ENCODE measurements at places on chromosomes 3 and 15.

DNA sequence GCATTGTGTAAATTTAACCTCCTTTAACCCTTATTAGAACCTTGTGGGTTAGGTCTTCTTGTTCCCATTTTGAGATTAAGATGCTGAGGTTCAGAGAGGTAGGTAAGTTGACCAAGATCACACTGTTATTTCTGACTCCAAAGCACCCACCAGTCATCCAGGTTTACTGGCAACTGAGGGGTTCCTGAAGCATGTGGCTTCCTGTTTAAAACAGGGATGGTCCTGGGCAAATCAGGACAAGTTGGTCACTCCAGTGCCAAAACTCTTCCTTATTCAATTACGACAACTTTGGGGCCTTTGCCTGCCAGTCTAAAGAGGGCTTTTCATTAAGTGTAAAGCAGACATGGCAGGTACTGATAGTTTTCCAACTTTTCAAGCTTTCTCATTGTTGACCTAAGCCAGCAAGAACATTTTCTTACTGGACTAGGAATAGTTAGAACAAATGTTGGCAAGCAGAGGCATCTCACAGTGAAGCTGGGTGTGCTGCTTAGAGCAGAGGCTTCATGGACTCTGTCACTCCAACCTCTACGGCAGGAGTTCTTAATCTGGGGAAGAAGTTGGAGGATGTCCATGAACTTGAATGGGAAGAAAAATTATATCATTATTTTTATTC lies 149.4 kb upstream of the ADAMTS9 start:
- DNase-seq, result no peak

DNA sequence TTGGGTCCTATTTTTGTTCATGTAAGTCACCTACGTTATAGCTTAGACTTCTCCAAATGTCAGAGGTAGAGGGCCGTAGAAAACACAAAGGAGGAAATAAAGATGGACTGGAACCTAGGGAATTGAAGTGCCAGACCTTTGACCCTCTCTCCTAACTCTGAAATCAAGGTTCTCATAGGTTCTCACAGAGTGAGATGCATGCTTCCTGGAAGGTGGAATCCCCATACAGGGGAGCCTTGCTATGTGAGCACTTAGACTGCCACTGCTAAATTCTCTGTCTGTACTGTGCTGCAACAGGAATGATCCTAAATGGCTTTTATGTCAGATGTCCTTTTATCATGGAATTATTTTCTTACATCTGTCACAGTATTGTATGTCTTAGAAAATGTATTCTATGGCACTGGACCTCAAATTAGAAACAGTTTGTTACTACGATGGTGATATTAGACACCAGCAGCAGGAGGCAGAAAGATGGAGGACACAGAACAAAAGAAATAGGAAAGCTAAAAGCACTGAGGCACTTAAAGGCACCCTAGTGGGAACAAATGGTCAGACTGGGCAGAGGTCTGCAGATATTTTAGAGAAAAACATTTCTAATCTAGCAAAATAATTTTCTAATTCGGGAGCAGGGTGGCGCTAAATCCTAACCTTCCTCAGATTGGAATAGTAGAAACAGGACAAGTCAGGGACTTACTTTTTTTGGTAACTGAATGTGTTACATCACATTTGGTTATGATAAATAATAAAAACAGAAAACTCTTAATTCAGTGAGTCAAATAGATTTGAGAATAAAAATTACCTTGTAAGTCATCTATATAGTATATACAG lies 60.2 kb upstream of the CDAN1 start:
- DNase-seq, result no peak

DNA sequence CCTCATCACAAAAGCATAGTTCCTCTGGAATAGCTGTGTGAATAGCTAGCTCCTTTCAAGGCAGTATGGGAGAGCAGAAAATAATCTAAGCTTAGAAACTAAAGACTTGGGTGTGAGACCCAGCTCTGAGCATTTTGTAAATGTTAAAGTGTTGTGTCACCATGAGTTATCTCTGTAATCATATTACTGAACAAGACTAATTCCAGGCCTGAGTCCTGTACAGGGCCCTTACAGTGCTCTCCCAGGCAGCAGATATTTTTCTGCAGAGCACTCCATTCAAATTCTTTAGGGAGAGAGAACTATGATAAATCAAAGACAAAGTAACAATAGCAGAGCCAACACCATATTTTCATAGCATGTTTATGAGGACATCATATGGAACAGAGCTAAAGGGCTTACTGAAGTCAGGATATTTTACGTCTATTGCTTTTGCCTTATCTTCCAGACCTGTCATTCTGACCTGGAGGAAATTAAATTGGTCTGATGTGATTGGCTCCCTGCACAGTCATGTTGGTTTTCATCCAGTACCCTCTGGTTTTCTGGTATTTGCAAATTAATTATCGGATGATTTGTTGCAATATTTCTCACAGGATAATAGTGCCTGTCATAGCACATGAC lies 172.6 kb upstream of the PPP2R3A start:
- no peak for DNase-seq

- no peak for DNase-seq
Observed at GRCh38 chr15:88803241-88803919, at the start of gene ACAN. Gene ACAN (plus strand): TSS chr15:88803436. CDS start chr15:88836207, 32,771 bp downstream.

GRCh38 chr3:122488262-122488973 lies 26.3 kb downstream of the KPNA1 start:
- DNase-seq, result no peak

DNA sequence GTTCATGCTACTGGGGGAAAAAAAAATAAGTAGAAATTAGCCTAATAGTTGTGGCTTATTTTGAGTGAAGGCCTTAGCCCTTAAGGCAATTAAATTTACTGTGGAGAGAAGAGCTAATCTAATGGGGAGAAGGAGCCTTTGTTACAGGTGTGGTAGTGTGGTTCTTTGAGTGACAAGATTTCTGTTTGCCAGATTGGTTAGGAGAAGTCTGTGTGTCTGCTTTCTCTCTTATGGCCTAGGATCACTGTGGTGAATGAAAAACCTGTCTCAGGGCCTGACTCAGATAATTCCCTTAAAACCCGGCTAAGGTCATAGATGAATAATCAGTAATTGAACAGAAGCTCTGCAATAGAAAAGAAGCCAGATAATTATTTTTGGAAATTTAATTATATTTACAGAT lies 27.0 kb downstream of the OPA1 start:
- no peak for DNase-seq

DNA sequence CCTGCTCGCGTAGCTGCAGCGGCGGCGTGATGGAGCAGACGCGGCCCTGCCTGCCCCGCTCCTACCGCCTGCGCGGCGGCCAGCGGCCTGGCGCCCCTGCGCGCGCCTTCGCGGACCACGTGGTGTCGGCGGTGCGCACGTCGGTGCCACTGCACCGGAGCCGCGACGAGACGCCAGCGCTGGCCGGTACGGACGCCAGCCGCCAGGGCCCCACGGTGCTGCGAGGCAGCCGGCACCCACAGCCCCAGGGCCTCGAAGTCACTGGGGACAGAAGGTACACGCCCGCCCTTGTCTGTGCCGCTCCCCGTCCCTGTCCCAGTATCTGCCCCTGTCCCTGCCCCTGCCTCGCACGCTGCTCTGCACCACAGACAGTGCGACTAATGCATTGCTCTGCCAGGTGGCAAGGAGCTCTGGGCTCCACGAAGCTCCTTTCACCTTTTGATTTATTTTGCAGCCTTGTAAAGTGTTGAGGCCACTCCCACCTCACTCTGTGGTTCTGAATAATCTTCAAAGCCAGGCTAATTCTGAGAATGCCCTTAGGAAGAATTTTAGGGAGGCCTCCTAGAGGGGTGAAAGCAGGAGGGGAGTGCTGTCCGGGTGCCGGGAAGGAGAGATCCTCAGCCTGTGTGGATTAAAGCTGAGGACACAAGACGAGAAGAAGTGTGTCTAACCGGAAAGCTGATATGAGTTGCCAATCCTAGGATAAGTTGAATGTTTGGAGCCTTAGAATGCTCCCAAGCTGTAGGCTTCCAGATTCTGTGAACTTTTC lies 100.0 kb downstream of the THSD4 start:
- no peak for DNase-seq

DNA sequence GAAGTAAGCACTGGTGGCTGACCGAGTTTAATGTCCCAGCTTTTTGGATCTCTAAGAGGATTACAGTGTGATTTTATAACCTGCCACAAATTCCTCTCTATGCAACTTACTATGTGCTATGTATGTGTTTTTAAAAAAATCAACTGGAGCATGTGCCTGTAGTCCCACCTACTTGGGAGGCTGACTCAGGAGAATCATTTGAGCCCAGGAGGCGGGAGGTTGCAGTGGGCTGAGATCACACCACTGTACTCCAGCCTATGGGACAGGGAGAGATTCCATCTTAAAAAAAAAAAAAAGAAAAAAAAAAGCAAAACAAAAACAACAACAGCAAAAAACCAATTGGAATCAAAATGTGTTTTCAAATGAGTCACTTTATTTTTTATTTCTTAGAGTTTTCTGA lies 29.6 kb downstream of the DUT start:
- no peak for DNase-seq
